Activated naive CD4-positive, alpha-beta T cell (primary cell): ENCODE measurements at places on chromosomes 16 and 17.
A peak's percentile ranks its signal among the peaks of the same experiment; 100 is the strongest.

DNA sequence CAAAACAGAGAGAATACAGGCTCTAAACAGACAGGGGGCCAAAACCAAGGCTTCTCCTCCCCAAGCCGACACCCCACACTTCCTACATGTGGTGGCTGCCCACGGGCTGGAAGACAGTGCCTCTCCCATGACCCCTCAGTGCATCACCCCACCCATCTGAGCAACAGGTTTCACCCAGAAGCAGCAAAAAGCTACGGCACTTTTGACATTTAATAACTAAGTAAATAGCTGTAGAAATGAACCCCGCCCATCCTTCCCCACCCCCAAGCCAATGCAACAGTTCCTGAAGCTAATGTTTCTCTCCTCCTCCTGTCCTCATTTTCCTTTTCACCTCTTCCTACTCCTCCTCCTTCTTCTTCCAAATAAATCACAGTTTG, 9.9 kb upstream of the SOX9 start:
- DNase-seq = no peak

DNA sequence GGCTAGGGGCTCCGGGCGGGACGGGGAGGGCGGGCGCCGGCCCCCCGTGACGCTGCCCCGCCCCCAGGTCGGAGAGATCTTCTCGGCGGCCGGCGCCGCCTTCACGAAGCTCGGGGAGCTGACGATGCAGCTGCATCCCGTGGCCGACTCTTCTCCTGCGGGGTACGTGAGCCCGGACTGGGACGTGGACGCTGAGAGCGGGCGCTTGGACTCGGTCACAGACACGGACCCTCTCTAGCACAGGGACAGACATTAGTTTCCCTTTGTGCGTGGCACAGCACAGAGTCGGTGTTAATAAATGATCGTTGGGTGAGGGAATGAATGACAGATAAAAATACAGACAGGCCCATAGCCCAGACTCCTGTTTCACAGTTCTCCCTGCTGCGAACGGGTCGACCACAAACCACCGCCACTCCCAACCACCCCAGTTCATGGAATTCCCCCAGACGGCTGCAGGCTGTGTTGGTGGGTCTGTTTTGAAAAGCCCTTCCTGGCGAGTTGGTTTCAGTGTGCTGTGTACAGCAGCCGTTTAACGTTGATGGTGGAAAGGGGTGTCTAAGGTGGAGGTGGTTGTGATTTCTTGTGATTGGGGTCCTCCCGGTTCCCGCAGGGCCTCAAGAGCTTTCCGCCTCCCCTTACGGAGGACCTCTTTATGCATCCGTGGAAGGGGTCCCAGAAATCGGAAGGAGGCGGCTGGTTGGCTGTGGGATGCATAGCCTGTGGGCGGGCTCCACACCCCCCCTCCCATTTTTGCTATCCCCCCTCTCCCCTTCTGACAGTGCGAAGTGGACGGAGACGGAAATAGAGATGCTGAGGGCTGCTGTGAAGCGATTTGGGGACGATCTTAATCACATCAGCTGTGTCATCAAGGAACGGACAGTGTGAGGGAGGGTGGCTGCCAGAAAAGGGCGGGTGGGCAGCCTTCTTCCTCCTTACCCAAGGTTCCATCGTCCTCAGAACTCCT, 2.9 kb downstream of the RNASEK start:
- DNase-seq = peak; percentile 47

DNA sequence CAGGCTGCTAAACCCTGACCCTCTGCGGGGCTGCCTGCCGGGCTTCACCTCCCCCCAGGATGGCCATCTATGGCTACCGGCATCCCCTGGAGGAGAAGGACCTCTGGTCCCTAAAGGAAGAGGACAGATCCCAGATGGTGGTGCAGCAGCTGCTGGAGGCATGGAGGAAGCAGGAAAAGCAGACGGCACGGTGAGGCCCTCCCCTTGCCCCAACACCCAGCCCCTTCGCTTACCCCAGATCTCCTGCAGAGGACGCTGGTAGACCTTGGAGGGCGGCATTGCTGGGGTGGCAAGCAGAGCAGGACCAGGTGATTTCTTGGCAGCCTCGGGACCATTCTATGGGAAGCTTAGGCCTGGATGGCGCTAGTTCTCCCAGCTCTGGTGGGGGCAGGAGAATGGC, 24.5 kb downstream of the ABCC3 start:
- no peak for DNase-seq

- no peak for DNase-seq
These were observed 238.0 kb upstream of the TBX2 start for GRCh38 chr17:61161615-61162134.

- no peak for DNase-seq
These were observed 32.5 kb downstream of the MARF1 start for GRCh38 chr16:15610369-15610871.
